ENCODE measurements at places on chromosomes 16 and 17.

- DNase-seq: no peak
Measured at GRCh38 chr16:28974007-28974436, 556 bp upstream of the SPNS1 start.

GRCh38 chr16:777826-778225, 10.4 kb downstream of the RPUSD1 start:
- no peak for DNase-seq

- DNase-seq: no peak
Measured at GRCh38 chr17:61291451-61292285, 108.0 kb upstream of the TBX2 start.

DNA sequence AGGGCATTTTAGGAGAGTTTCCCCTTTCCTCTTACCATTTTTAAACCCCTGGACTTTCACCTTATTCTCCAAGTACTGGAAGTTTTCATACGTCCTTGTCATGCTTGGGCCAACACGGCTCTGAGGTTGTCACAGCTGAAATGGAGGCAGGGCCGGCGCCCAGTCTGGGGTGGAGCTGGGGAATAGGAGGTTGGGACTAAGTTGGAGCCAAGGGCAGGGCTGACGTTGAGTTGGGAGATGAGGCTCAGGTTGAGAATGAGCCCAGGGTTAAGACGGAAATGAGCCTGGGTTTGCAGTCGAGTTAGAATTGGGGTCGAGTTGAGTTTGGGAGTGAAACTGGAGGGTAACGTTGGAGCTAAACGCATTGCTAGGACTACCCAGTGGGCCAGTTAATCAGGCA, 1.3 kb downstream of the CLEC10A start:
- no peak for DNase-seq

- DNase-seq: no peak
Measured at GRCh38 chr17:42618442-42619150, 9.1 kb downstream of the TUBG1 start.

GRCh38 chr17:73391331-73392265, 79.8 kb upstream of the CDC42EP4 start:
- DNase-seq: no peak
